Stimulated activated CD8-positive, alpha-beta memory T cell treated with anti-CD3 and anti-CD28 coated beads, Interleukin-4, amount 100 ng/mL, for 1 hour (primary cell): ENCODE measurements at places on chromosomes 7 and 10.

- DNase-seq = no peak
Observed at GRCh38 chr7:128205068-128205467, 36.0 kb upstream of the LEP start.

GRCh38 chr10:52229291-52229931 is 84.7 kb upstream of the DKK1 start:
- no peak for DNase-seq

- no peak for DNase-seq
Observed at GRCh38 chr7:31925753-31926454, 144.3 kb downstream of the PDE1C start.

DNA sequence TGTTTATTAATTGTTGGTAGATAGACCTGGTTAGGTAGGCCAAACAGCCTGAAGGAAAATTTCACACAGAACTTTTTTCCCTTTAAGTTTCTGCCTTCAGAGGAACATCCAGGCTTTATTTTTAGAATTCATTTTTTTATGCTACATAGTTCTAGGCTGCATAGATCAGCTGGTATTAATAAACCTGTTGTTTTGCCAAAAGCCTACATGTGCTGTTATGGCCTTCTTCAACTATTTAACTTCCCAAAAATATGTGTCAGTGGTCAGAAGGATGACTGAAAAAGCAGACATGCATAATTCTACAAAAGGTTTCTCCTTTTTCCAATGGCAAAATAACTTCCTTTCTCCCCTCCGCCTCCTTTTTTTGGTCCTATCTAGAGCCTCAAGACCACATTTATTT is 303.0 kb upstream of the DKK1 start:
- DNase-seq = no peak

DNA sequence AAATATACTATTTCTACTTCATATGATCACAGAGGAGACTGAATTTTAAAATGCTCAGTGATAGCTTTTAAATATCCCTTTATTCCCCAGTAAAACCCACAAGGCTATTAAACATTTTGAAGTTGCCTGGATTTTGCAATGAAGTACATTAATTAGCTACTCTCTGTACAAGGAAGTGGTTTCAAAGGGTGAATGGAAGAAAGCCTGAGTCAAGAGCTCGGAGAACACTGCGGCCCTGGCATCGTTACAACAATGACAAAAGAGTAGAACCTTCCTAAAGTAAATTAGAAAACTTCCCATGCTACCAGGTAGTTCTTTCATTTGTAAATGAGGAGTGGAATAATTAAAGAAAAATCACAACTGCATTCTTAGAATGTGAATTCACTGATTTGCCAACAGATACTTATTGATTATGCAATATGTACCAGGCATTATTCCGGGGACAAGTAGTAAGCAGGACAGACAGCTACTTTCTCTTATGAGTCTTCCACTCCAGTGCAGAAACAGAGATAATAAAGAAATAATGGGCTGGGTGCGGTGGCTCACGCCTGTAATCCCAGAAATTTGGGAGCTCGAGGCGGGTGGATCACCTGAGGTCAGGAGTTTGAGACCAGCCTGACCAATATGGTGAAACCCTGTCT is 63.0 kb downstream of the ZNF22 start:
- no peak for DNase-seq

GRCh38 chr7:45082031-45082830 is 6.5 kb downstream of the NACAD start:
- no peak for DNase-seq

DNA sequence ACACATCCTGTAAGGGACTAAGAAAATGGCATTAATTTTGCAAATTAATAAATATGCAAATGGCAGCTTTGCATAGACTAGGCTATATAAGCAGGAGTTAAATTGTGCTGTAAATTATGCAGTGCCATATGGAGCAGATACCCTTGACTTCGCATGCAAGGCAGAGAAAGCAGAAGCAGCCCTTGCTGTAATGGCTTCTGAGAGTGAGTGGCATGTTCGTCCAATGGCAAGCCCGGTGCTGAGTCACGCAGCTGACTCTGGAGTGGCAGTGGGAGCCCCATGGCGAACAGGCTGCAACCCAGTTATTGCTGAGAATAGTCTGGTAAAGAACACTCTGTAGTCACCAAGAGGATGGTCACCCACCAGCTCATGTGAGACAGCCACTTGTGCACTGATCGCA is 1186.5 kb downstream of the TYW1 start:
- no peak for DNase-seq

- no peak for DNase-seq
Observed at GRCh38 chr7:140061607-140061930, 1.2 kb downstream of the PARP12 start.

DNA sequence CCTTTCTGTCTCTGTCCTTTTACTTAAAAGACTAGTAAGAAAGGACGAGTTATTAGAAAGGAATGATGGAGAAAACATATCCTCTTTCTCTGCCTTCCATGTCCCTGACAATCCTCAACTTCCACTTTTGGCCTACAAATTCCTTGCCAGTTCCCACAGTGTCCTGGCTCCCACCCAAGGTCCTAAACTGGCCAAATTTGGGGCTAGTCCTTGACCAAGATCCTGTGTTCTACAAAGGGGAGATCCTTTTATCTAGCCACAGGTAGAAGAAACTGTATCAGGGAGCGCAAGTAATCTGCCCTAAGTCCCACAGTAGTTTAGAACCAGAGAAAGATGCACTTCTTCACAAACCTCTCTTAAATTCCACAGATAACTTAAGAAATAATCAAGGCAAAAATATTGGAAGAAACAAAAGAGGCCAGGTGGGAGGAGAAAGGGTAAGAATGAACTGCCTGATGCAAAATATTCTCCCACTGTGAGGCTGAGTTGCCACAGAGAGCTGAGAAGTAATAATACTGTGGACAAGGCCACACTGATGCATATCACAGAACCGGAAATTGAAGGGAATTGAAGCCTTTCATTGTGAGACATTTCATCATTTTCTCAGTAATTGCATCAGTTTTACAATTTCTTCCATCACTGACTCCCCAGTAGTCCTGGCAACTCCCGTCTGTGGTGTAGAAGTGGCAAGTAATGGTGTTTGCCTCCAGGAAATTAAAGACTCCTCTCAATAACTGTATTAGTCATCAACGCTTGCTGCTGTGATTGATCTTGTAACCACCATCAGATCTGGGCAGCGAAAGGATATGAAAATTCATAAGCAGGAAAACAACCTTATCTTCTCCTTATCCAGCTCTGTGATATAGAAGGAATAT is 47.2 kb downstream of the DNAJC12 start:
- no peak for DNase-seq

DNA sequence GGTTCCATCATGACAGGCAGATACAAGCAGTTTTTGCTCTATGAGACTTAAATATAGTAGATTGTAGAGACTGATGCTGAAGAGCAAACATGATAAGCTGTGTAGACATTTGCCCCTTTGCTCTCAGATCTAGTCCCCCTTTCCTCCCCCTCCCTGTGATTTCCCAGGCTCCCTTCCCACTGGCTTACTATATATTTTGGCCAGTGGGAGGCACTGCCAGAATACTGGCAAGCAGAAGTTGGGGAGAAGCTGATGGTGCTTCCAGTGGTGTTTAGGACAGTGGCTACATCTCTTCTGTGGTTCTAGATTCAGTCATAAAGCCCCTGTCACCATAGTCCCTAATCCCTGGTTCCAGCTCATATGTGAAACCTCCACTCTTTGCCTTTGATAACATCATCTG is 156.1 kb upstream of the STEAP4 start:
- DNase-seq = no peak

GRCh38 chr7:71345117-71345884 is 213.4 kb downstream of the GALNT17 start:
- DNase-seq = no peak

- no peak for DNase-seq
Observed at GRCh38 chr10:84510121-84510520, 181.7 kb downstream of the CCSER2 start.

- DNase-seq = no peak
Observed at GRCh38 chr10:80878330-80878729, 340.6 kb downstream of the SH2D4B start.

GRCh38 chr7:16564023-16564380 is 37.4 kb downstream of the LRRC72 start:
- DNase-seq = no peak

DNA sequence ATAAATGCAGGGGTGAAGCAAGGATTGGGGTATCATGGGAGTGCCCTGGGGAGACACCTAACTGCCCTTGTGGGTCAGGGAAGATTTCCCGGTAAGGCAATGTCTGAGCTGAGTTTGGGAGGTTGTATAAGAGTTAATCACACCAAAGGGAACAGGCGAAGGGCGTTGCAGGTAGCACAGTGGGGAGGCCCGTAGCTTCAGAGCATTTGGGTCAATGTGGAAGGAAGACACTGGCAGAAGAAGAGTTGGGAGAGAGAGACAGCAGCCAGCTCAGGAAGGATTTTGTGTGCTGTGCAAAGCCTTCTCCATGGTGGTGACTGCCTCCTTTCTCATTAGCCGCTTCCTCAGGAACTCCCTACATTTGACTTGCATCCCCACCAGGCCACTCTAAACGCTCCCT is 80.8 kb upstream of the LEP start:
- no peak for DNase-seq

GRCh38 chr7:40760987-40761386 is 626.2 kb downstream of the SUGCT start:
- DNase-seq = no peak

- DNase-seq = no peak
Observed at GRCh38 chr7:43565786-43566185, 17.1 kb upstream of the STK17A start.

DNA sequence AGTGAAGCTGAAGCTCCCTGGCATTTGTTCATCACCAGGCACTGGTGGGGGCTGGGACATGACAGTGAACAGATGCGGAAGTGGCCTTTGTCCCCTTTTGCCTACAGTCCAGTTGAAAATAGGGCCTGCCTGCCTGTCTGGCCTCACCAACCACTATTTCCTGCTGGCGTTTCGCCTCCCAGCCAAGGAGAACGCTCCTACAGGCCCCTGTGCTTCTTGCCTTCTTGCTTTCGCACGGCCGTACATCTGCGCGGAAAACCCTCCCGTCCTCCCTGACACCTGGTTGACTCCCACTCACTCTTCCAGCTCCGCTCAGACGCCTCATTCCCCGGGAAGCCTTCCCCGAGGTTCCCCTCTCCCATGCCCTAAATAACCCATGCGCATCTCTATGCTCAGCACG is 317.3 kb downstream of the PRPF18 start:
- DNase-seq = no peak

- no peak for DNase-seq
Observed at GRCh38 chr7:27010068-27010467, 85.7 kb downstream of the HOXA1 start.

- no peak for DNase-seq
Observed at GRCh38 chr10:80158598-80159127, 26.1 kb downstream of the PLAC9 start.

DNA sequence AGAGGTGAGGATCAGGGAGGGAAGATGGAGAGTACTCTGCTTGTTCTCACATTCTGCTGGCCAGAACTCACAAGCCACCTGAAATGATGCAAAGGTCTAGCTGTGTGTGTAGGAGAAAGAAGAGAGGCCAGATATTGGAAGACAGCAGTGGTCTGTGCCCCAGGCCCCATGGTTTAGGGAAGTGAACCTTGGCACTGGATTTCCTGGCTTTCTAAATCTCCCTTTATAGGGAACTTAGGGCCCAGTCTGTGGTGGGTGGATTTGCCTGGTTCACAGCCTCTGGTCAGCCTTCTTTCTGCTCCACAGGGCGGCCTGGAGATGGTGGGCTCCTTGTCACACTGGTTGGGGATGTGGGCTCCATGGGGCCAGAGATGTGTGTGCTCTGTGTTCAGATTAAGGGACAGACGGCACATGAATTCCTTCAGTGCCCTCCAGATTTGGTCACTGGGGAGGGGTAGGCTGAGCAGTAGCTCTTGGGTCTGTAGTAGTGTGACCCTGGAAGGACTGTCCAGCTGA is 9.5 kb upstream of the SH2D4B start:
- no peak for DNase-seq

DNA sequence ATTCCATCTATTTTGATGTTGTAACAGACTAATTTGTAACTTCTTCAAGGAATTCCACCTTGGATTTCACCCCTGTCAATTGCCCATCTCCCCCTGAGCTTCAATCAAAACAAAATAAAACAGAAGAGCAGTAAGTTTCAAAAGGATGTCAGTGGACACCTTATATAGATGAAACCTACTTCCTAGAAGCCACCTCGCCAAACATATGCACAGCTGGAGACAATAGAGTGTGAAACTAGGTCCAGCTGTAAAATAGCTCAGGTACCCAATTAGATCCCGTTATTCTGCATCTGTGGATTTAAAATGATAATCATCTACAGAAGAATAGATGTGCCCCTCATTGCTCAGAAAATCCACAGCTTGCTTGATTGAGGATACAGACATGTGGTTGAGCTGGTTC is 598.6 kb downstream of the SH2D4B start:
- DNase-seq = no peak

GRCh38 chr7:28312948-28313347 is 99.4 kb upstream of the CREB5 start:
- DNase-seq = no peak

DNA sequence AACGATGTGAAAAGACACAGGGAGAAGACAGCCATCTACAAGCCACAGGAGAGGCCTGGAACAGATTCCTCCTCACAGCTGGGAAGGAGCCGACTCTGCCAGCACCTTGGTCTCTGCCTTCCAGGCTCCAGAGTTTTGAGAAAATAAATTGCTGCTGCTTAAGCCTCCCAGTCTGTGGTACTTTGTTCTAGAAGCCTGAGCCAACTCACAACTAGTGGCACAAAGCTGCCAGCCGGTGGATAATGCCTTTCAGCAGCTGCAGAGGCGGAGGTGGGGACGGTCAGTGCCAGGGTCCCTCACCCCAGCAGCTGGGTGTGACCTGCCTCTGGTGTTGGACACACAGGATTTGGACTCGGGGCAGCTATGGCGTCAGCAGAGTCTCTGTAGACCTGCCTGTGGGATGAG is 255.4 kb upstream of the PITRM1 start:
- no peak for DNase-seq

DNA sequence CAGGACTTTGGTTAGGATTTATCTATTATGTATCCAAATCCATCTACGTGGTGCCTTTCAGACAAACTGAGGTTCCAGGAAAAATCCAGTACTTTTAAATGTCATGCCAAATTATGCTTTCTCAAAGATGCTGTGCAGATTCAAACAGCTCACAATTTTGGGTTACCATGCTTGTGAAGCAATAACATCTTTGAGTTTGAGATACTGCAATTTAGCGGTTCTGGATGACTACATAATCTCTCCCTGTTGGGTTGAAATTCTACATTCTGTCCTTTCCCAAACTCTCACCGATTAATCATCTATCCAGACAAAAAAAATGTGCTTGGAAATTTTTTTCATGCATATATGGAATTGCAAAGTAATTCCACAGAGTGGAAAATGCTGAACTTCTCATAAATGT is 3.5 kb downstream of the RHOBTB1 start:
- DNase-seq = no peak

GRCh38 chr10:3873728-3874461 is 88.9 kb upstream of the KLF6 start:
- DNase-seq = no peak
